NCI-H2171 treated with DMSO at 0.1 percent for 48 hours (cell line): ENCODE measurements at places on chromosomes 1 and 21.

- peak; percentile 13 for DNase-seq
Measured at GRCh38 chr1:201184307-201185122, 6.1 kb upstream of the IGFN1 start.

DNA sequence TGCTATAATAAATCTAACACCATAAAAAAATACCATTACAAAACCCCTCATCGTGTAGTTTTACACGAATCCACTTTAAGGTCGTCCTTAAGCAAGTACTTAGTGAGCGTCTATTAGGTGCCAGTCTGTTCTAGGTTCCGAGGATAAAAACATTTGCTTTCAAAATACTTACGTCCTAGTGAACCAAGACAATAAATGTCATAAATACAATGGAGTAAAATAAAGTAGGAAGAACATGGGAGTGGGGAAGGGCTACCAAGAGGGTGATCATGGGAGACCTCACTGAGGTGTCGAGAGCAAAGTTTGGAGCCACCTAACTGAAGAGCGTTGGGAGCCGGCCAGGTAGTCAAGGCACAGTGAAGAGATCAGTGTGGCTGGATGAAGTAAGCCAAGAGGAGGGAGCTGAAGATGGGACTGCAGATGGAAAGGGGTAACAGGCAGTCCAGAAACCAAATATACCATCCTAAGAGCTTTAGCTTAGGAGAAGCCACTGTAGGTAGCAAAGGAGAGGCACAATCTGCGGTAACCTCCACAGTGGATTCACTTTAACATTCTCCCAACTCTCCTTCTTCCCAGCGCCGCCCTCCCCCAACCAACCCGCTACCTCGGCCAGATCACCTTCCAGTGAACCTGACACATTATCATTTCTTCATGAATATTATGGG, 684 bp downstream of the LTN1 start:
- DNase-seq, result peak; percentile 40

- no peak for DNase-seq
Measured at GRCh38 chr21:29947119-29947518, 7.3 kb upstream of the GRIK1 start.

- no peak for DNase-seq
Measured at GRCh38 chr1:179129702-179130473, 48.0 kb downstream of the TOR3A start.

DNA sequence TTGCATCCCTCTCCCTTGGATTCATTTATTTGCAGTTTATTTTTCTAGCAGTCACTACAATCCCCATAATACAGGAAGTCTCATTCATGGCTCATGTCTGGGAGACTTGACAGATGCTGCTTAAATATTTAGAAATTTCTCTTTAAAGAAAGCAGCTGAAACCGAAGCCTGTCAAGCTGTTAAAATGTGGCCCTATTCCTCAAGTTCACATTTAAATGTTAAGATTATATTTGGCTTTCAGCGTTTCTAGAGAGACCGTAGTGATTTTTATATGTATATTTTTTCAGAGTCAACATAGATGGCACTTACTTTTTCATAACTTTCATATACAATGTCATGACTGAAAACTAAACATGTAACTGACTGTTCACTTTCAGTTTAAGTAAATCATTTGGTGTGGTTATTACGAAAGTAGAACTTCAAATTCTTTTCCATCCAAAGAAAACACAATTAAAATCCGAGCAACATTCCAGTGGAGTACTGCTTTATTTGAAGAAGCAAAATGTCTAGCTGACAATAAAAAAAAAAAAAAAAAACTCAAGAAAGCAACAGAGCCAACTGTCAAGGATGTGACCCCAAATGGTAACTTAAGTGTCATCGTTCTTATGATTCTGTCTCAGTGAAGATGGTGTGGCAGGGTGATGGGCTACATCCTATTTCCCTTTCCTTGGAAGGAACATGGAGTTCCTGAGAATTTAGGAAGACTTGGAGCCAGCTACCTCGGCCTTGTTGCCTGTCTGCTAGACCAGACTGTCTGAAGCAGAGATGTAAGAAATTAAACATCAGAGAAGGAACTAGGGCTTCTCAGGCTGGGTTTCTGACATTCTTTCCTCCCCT, 37.8 kb downstream of the MIS18A start:
- no peak for DNase-seq

DNA sequence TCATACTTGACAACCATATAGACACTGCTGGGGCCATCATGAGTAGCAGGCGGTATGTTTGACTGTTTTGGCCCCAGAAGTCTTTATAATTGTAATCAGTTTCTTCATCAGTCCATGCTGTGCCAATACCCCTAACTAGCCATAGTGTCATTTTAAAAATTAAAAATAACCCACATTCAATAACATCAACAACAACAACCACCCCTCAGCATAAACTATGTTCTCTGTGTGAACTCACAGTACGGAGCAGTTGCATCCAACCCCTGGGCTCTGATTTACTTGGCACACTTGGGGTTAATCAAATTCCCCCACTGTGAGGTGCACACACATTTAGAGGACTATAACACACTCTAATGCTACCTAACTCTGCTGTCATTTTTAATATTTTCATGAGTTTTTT, 553.7 kb downstream of the USP25 start:
- DNase-seq, result no peak

DNA sequence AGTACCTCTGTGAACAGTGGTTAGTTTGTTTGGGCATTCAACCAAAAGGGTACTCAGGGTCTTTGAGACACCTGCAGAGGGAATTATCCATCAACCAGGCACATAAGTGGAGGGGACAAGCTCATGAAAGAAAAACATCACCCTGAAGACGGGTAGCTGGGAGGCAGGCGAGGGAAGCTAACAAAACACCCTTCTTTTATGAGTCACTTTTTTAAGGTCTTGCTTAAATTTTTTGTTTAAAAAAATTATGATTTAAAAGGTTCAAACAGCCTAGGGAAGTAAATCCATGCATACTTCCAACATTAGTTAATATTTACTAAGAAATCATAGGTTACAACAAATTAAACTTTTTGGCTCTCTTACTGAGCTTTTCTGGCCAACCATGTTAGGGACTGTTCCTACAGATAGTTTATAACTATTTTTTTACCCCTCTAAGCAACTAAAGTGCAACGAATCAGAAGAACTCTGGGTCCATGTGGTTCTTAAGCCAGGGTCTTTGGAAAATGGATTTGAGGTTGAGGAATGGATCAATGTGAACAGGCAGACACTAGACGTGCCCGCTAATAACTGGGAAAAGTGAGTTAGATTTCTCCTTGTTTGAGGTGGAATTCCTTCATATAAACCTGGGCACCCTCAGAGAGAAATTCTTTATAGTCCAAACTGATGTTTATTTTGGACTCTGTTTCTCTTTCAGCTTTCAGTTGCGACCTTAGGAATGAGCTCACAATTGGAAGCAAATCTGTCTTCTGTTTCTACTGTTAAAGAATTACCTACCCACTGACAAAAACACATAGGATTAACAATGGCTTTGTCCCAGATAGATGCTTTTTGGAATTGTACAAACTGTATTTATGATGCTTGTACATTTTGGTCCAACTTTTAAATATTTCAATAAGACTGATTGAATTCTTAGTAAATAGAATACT, 123.0 kb downstream of the LYPLAL1 start:
- DNase-seq, result no peak

DNA sequence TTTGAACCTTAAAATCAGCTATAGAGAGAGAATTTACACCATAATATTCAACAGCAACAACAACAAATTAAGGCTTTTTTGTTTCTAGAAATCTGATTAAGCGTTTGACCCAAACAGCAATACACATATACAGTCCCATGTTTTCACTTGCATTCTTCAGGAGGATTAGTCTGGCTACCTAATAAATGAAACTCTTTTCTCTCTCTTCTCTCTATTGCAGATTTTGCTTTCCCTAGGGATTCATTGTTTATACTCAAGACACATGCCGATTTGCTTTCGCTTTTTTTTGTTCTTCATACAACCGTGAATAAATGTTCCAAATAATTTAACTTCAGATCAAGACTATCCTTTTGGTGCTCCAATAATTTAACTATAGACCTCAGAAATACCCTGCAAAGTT, 162.4 kb upstream of the PTBP2 start:
- DNase-seq, result peak; percentile 62

GRCh38 chr1:77876884-77877283, 11.5 kb upstream of the NEXN start:
- no peak for DNase-seq

DNA sequence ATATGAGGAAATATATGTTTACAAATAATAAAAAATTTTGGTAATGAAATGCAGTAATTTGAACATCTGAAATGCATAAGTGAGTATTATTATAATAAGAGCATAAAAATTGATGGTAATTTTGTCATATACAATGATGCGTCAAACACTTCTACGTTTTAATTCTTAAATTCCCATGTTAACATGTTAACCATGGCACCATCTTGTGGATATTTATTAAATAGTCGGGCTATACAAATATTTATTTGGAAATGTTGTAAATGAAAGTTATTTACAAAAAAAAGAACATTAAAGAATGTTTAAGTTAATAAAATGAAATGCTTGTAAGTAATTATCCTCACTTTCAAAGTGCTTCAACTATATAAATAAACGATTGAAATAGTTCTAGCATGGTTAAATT, 57.2 kb upstream of the C1orf185 start:
- DNase-seq, result no peak

- DNase-seq, result peak; percentile 61
Measured at GRCh38 chr1:6612641-6613360, 730 bp upstream of the PHF13 start.

GRCh38 chr1:98393719-98394118, 267.8 kb upstream of the SNX7 start:
- no peak for DNase-seq

DNA sequence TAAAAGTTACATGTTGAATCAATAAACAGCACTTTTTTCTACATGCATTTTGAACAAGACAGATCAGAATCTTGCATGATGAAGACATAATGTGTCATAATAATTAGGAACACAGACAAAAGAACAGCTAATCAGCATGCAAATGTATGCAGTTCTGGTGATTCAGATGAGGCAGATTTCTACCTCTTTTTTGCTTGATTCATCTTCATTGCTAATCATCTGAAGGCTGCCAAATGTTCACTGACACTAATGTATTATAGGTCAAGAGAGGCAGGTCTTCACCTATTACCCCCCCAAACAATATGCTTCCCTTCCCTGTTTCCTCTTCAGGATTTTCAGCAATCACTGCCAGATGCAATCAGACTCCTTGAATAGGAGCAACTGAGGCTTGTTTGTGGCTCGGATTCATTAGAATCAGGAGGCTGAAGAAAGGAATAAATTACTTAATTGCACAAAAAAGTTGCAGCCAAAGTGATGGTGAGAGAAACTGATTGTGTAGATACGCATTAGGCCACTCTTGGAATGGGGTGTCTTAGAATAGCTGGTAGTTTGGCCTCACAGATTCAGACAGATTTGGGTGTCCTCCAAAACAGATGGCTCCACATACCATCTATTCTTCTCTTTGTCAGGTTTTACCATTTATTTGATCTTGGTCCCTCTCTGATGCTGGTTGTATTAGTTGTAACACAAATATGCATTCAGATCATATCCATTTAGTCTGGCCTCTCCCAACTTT, 275.4 kb downstream of the RPS6KC1 start:
- no peak for DNase-seq

DNA sequence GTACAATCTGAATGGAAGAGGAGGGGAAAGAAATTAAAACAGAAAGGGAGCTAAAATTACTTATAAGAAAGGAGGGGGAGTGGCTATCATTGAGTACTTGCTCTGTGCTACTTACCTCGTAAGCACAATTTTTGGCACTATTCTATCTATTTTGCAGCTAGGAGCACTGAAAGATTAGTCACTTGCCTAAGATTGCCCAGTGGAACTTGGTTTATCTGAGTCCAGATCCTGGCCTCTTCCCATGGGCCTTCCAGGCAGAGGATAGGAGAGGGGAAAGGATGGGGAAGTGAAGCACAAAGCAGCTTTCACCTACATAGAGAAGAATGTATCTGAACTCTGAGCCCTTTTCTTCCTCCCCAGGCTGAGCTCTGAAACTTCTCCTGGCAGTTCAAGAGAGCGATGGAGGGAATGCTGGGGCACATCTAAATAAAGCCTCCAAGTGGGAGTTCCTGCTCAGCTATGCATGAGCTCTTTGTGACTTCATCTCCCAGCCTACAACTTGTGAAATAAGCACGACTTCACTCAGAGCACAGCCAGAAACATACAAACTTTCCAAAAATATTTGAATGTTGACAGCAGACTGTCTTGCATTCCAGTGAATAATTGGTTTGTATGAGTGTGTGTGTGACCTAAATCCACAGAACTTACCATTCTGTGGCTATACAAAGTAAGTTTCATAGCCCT, 29.4 kb downstream of the HMGB4 start:
- no peak for DNase-seq

GRCh38 chr1:113792986-113793385, 19.3 kb downstream of the RSBN1 start:
- no peak for DNase-seq

DNA sequence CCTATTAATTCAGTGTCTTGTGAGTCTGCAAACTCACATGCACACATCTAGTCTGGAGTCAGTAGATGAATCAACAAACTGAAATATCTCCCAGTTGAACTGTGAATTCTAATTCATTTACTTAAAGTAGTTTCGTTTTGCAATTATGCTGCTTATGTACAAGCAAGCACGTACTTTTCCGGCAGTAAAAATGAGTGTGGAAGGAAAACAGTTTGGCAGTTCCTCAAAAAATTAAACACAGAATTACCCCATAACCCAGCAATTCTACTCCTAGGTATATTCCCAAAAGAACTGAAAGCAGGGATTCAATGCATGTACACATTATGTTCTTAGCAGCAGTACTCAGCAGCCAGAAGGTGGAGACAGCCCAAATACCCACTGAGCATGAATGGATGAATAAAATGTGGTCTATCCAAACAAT, 49.3 kb downstream of the GNB1 start:
- no peak for DNase-seq

- DNase-seq, result no peak
Measured at GRCh38 chr1:33025761-33026160, 10.9 kb downstream of the AK2 start.

DNA sequence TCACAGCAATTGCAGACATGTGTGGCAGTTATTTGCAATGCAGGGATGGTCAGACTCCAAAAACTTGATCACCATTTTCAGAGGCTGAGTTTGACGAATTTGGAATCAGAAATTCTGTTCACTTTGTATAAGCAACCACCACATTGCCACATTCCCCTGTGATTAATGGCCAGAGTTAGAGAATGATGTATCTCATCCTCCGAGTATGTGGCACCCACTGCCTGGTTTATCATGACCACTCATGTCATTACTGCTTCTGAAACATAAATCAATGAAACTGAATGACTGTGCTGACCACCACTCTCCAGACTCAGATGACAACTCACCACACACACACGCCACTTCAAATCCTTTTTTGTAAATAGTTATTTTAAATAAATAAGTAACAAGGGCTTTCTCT, 66.6 kb upstream of the CACHD1 start:
- DNase-seq, result no peak

- no peak for DNase-seq
Measured at GRCh38 chr1:246338098-246338497, 169.0 kb downstream of the SMYD3 start.

DNA sequence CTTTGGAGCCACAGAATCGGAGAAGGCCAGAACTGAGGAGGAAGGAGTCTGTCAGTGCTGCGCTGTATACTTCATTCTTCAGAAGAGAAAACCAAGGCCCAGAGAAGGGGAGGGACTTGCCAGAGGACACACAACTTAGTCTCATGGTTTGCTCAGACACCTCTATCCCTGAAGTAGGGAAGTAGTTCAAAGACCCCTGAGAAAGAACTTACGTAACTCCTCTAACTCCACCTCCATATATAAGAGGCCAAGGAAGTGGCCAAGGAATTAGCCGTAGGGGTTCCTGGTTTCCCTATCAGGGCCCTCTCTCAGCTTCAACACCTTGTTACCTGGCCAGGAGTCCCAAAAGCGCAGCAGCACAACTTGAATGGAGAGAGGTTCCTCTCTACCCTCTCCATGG, 580 bp upstream of the NECTIN4 start:
- DNase-seq, result no peak

GRCh38 chr1:182080955-182081582, 19.6 kb upstream of the ZNF648 start:
- DNase-seq, result peak; percentile 54
